ENCODE measurements at places on chromosomes 1 and 21.

DNA sequence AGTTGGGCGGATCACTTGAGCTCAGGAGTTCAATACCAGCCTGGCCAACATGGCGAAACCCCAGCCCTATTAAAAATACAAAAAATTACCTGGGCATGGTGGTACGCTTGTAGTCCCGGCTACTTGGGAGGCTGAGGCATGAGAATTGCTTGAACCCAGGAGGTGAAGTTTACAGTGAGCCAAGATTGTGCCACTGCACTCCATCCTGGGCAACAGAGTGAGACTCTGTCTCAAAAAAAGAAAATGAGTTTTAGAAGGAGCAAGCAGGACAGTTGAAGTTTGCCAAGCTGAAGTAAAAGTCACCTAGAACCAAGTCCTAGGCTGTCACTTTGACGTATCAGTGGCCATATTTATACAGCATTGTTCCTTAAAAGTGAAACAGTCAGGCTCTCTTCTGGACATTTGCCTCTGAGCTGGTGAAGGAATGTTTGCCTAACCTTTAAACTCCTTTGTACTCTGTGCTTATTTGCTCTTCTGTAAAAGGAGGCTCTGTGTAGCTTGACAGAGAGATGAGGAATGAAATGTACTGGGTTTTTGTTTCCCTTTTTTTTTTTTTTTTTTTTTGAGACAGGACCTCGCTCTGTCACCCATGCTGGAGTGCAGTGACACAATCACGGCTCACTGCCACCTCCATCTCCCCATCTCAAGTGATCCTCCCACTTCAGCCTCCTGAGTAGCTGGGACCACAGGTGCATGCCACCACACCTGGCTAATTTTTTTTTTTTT, 2.8 kb downstream of the RAB4A start:
- no peak for DNase-seq

DNA sequence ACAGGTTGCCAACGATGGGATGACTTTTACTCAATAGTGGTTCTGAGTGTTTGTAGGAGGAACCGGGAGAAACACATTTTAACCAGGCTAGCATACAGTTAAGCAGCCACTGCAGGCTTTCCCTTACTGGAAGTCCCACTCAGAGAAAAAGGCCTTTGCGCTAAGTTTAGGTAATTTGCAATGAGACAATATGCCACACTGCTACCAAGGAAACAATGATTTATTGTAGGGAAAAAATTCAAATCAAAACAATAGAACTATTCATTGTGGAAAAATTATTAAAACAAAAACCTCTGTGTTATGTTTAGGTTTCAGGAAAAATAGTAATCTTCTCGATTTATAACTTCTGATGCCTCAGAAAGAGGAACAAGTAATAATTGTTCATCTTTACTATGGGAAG, 51.4 kb upstream of the CR2 start:
- no peak for DNase-seq

DNA sequence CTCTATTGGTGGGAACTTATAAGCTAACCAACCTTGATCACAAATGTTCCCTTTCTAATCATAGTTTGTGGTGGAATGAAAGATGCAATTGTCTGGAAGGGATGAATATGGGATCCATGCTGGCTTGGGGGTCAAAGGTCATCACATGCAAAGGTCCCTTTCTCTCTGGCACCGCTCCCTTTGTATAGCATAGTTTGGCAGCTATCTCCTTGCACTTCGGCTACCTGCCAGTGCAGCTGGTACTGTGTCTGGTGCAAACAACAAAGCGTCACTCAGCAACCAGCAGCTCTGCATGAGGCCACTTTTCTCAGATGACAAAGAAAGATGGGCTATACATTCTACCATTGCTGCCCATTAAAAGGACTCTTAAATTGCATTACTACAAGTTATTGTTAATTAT, 188.2 kb upstream of the NFIA start:
- no peak for DNase-seq

- DNase-seq = no peak
Measured at GRCh38 chr21:44440241-44441040, 14.9 kb upstream of the LRRC3 start.

- no peak for DNase-seq
Measured at GRCh38 chr21:41755258-41755933, 11.5 kb downstream of the RIPK4 start.

- no peak for DNase-seq
Measured at GRCh38 chr1:239682046-239682445, 295.7 kb downstream of the CHRM3 start.

- peak; percentile 83 for DNase-seq
Measured at GRCh38 chr1:61337981-61338848, 255.9 kb downstream of the NFIA start.

GRCh38 chr1:244674446-244674845, 21.5 kb downstream of the DESI2 start:
- DNase-seq = peak; percentile 28

DNA sequence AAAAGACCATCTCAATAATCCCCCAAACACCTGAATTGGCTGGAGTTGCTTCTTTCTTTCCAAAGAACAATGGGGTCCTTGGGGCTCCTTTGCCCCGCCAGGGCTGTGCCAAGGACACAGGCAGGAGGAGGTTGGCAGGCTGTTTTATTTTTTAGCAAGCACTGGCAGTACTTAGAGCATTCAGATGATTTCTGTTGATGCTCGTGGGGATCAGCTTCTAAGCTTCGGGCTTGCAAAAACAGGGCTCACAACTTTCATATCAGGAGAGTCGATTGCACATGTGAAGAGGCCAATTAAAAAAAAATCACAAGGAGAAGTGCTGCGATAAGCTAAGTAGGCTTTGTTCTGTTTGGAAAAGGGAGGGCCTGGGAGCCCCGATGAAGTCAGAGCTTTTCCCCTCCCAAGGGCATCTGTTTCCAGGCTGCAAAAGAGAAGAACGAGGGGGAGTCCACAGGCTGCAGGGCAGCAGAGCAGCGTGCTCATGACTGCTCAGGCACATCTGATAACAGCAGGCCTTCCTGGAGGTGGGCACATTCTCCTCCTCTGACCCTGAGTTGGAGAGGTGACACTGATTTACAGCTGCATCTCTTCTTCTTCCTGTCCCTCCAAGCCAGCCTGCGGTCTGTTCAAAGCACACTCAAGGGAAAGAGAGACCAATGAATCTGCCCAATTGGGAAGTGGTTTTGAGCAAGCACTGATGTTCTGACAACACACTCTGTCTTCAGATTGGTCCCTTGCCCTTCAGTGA, 27.3 kb upstream of the BCAR3 start:
- no peak for DNase-seq

DNA sequence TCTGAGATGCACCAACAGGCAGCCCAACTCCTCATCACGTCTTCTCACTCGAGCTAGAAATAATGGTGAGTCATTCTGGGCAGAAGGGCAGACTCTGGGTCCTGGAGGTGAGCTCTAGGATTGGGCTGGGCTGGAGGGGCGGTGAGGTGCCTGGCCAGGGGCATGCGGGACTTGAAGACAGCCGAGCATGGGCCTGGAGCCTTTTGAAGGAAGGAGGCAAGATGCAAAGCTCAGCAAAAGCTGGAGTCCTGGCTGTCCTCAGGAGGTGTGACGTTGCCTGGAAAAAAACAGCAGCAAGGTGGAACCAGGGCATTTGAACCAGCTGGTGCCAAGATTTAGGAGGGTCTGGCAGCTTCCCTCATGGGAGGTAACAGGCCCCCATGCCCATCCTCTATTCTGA, 712 bp downstream of the KCNA2 start:
- DNase-seq = no peak

GRCh38 chr1:162910161-162910560, 49.2 kb upstream of the CCDC190 start:
- DNase-seq = no peak

DNA sequence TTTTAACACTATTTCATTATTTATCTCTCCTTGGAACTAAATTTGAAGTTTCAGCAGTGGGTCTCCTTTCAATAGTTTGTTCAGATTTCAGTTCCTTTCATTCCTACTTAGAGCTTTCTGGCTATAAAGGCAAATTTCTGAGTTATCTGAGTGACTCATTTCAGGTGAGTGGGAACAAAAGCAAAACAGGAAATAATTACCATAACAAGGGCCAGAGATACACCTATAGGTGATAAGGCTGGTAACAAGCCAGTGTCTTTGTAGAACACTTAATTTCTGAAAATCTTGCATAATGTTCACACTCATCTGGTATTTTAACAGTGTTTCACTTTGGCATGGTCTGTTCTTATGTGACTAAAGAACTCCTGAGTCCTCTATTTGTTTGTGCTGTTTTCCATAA, 64.5 kb upstream of the PRRC2C start:
- no peak for DNase-seq

DNA sequence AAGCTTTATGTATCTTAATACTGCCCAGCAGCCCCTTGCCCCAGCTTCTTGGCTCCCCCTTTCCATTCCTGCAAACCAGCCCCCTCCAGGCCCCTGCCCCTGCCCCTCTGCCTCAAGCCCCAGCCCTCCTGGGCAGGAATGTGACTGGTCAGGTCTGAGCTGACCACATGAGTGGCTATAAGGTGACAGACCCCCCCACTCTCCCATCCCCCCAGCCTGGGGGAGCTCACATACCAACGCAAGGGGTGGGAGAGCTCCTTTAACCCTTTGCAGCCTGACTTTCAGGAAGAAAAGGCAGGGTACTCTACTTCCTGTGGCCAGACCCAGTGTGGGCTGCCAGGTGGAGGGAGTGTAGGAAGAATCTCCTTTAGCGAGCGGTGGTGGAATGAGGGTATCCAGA, 33.2 kb downstream of the AHDC1 start:
- DNase-seq = no peak

- DNase-seq = no peak
Measured at GRCh38 chr1:77395051-77395450, 113.2 kb downstream of the AK5 start.
